ENCODE measurements at places on chromosomes 13 and 19.

DNA sequence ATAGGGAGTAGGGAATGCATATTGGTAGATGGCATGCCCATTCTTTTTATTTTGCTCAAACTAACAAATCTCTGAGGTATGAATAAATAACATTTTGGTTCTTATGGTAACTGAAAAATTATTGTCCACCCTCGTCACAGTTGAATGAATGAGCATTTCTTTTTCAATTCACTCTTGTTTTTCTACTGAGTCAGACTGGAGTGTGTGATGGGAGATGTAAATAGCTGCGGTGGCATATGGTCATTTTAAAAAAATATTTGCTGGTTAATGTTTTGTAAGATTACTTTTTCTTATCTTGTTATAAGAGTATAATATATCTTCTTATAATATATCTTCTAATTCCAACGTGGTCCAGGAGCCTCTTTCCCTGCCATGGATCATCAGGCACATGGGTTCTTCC lies 586.5 kb downstream of the SLITRK5 start:
- DNase-seq = no peak

- DNase-seq = no peak
Observed at GRCh38 chr13:44971656-44972595, 17.3 kb downstream of the NUFIP1 start.

DNA sequence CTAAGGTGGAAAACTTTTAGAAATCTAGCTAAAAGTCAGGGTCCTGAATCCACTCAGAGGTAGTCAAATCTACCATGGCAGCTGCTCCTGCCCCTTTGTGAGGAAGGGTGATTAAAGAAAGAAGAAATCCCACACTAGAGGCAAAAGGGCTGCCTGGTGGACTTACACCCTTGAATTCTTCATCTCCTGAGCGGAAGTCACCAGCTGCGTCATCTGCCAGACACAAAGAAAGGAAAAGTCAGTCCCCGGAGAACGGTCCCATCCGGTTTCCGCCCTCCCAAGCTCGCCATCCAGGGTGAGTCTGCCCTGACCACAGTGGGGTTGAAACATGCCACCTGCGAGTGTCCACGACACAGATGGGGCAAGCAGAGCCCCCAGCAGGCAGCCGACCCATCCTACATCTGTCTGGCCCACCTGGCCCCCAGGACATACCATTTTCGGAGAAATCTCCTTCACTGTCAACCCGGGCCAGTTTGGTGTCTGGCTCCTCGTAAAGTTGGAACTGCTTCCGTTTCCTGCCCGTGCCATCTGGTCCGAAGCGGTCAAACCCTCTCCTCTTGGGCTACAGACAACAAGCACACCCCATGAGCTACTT lies 7.7 kb downstream of the AKAP8 start:
- DNase-seq = no peak

DNA sequence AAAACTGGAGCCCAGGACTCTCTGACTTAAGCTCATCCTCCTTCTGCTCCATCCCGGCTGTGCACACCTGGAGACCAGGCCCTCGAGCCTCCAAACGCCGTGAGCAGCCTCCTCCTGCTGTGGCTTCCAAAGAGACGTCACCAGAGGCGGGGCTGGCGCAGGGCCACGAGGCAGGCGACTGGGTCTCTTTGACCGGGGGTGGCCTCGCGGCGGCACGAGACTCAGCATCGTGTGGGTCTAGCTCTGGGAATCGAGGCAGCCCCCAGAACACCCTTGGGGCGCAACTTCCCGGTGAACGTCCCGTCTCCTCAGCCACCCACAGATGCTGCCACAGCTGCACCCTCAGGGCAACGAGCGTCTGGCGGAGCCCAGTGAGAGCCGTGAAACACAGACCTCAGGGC lies 22.8 kb downstream of the RASA3 start:
- DNase-seq = no peak
